ENCODE measurements at places on chromosomes 11 and 22.

DNA sequence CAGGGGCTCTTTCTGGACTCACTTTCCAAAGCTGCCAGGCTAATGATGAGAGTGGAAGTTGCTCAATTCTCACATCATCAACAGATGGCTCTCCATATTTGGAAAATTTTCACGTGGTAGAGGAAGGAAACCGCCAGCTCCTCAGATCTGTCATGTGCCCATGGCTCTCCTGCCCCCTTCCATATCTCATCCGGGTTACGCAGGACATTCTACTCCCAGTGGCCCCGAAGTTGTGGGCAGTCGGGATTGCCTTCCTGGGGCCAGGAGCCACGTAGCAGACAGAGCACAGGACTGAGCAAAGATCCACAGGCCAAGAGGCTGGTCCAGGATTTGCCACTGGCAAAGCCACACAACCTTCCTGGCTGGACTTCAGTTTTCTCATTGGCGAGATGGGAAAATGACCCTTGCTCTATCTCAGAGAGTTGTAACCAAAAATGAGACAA, 38.8 kb downstream of the RPUSD4 start:
- DNase-seq, result no peak

- DNase-seq, result no peak
Observed at GRCh38 chr22:21873619-21874018, 6.2 kb upstream of the MAPK1 start.

GRCh38 chr22:46974631-46975585, 212.5 kb downstream of the TBC1D22A start:
- no peak for DNase-seq

DNA sequence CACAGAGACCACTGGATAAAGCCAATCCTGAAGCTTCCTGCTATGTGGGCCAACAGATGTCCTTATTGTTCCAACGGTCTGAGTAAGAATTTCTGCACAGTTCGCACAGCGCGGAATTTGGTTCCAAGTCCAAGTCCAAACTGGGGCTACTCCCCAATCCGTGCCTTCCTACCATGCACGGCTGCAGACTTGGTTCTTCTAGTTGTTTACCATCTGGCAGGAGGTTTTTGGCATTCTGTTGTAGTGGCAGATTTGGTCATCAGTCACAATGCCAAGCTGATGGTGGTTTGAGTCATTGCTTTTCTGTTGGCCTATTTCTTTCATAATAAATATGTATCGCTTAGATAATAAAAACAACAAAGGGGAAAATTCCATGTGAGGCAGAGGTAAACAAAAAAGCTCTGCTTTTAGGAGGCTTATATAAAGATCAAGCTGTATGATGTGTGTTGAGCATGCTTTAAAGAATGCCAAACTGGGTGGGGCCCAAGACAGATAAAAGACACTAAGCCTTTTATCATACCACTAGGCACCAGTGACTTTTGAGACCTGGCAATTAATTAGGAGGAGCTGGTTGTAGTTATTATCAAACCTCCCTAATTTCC, 52.5 kb upstream of the SYN3 start:
- DNase-seq, result peak; percentile 4

DNA sequence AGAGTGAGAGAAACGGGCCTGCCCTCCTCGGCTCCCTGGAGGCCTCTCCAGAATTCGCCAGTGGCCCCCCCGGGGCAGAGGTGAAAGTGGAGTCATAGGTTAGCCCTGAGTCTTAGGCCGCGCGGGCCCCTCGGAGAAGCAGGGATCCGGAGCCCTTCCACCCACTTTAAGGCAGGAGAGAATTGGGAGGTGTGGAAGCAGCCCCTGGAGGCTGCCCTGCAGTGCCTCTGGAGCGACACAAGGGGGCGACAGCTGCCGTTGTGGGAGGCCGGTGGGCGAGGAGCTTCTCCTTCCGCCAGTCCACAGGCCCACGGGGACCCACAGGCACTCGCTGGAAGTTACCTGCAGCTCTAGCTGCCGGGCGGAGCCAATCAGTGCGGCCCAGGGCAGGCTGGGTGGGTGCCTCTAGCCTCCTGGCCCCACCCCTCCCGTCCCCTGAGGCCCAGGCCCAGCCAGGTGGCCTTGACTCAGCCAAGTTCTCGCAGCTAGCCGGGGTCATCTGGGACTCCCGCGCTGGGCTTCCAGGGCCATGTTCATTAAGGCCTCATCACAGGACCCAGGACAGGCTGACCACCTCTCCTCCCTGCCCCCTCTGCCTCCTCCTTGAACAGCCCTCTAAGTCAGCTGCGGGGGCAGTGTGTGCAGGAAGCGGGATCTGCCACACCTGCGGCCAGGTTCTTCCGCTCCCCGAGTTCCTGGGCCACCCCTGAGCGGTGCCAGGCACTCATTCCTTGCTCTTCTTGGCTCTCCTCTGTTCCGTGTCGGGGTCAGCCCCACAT, 5.0 kb downstream of the DGKZ start:
- peak; percentile 53 for DNase-seq

DNA sequence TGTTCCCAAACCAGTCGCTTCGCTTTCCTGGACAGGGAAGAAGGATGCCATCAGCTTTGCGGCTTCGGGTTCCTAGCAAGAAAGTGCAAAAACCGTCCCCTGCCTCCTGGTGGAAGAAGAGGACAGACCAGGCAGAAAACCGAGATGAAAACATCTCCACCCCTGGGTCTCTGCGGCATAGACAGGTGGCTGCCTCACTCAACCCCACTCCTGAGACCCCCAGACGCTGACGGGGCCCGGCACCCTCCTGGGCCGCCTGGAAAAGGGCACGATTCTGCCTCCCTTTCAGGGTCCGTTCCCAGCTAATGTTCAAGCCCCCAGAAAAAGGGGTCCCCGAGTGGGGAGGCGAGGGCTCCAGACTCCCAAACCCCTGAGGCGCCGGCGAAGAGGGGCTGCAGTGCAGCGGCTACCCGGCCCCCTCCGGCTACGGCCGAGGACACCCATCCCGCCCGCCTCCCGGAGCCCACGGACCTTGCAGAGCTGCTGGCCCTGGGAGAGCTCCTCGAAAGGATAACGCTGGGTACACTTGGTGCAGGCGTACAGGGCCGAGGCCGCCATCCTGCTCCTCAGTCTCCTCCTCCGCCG, 569 bp downstream of the FAM76B start:
- peak; percentile 55 for DNase-seq

DNA sequence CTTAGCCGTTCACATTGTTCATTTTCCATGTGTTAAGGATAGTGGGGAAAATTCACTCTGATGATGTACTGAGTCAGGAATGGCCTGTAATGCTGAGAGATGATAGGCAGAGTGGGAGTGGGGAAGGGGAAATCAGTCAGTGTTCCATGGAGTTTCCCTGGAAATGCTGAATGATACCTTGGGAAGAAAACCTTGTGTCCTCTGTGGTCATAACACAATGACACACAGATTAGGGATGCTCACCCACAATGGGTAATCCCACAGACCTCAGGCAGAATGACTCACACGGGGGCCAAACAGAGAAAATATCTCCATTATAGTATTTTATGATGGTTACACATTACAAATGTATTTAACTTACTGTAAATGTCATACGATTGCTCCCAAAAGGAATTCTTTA, 118.0 kb downstream of the SNX19 start:
- no peak for DNase-seq

GRCh38 chr11:27118371-27118770, 77.8 kb downstream of the BBOX1 start:
- no peak for DNase-seq

DNA sequence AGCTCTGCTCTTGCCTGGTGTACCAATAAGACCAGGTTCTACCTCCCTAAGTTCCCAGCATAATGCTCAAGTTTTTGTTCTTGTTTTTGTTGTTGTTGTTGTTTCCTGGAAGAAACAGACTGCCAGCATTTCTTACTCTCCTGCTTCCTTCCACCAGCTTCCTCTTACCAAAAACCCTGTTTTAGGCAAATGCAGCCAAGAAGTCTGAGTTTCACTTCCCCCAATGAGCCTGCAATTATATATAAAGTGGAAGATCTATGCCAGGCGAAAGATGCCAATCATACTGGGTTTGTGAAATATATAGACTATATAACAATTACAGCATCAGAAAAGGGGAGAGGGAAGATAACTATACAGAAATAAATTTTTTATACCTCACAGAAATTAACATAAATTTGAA, 931.5 kb upstream of the FAT3 start:
- DNase-seq, result no peak

DNA sequence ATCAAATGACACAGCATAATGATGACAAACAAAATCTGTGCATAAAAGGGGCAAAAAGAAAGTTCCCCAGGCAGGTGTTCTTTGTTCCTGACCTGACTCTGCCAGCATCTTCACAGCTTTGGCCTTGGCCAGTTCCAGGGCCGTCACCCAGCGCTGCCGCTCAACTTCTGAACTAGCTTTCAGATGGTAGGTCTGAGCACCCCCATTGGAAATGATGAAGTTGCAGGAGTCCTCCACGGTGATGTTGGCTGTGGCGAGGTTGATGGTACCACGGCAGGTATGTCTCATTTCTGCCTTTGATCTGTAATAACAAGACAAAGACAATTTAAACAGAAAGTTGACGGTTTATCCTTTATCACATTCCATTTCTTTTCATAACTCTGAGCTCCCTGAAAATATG, 5.3 kb downstream of the OSBP start:
- DNase-seq, result no peak

- no peak for DNase-seq
Observed at GRCh38 chr11:26286472-26287066, 45.4 kb upstream of the ANO3 start.

DNA sequence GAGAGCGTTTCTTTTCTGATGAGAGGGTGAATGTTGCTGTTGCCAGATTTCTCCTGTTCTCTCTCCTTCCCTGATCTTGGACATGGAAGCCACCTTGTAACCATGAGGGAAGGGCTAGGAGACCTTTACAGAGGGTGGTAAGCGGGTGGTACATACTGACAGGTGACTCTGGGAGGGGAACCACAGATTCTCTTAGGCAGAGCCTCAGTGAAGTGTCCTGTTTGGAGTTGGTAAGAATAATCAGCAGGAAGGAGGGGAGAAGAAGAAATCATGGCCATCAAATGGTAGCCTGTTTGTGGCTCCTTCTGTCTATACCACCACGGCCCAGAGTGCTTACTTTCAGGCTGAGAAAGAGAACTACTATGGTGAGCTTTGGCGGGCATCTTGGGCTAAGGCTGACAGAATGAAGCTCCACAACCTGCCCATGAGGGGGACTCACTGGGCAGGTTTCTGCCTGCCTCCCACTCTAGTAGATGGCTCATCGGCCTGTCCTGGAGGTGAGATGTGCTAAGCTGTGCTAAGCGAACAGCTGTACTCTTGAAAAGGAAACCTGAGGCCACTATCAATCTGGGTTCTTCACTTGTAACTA, 55.3 kb upstream of the CLTCL1 start:
- no peak for DNase-seq

DNA sequence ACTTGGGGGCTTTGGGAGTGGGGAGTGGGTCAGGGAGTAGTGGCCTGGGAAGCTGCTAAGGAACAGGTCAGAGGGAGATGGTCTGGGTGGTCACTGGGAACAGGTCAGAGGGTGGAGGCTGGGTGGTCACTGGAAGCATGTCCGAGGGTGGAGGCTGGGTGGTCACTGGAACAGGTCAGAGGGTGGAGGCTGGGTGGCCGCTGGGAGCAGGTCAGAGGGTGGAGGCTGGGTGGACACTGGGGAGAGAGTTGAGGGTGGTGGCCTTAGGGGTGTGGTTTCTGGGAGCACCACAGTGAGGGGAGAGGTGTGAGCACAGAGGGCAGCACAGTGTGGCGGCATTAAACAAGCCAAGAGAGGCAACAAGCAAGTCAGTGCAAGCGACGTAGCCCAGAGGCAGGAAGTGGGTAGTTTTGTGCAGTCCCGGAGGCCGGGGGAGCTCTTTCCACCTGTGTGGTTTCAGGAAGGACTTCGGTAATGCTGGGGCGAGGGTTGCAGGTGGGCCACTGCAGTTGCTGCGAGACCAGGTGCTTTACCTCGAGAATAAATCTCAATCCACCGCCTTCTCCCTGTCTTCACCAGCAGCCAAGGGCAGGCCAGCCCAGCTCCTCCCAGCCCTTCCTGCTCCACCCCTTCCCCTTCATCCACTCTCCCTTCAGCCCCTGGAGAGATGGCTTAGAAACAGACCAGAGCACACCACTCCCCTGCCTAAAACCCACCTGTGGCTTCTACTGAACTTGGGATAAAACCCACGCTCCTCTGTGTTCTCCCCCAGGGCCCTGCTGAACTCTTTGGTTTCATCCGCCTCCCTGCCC, 3.2 kb upstream of the CACNA1I start:
- no peak for DNase-seq

GRCh38 chr11:122563761-122564160, 91.8 kb upstream of the UBASH3B start:
- no peak for DNase-seq

DNA sequence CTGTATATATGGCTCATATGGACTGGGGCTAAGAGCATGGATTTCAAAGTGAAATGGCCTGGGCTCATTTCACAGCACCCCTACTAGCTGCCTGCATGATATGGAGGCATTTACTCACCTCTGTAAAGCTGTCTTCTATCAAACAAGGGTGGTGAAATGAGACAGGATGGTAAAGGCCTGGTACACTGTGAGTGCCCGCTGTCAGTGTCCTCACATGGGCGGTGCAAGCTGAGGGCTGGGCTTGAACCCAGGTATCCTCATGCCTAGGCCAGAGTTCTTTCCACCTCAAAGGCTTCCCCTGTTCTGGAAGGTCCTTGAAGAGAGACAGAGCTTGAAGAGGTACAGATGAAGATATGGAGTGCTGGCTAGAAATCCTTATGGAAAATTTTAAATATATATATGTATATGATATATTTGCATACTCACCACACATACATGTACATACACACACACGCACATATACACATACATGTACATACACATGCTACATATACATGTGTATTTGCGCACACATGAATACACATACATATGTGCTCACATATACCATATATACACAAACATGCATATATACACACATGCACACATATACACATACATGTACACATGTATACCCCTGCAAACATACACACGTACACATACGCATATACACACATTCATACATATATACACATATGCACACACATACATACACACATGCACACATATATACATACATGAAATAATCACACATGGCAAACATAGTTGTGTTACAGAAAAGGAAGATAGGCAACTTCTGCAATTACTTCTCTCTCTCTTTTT, 44.7 kb downstream of the MICAL2 start:
- no peak for DNase-seq

Measured in hematopoietic multipotent progenitor cell treated with erythropoietin and hydrocortisone succinate and interleukin-3 and kit ligand, for 8 days (in vitro differentiated cells).